ENCODE measurements at places on chromosomes 2 and 18.

- no peak for DNase-seq
Measured at GRCh38 chr2:238091436-238092060, 8.6 kb upstream of the ESPNL start.

GRCh38 chr2:111897924-111898702, at the start of gene MERTK:
Gene MERTK (plus strand): TSS chr2:111898607. CDS start chr2:111898736, 129 bp downstream.
- DNase-seq: peak; percentile 36

GRCh38 chr2:71551631-71551915, 98.2 kb downstream of the DYSF start:
- DNase-seq: no peak

DNA sequence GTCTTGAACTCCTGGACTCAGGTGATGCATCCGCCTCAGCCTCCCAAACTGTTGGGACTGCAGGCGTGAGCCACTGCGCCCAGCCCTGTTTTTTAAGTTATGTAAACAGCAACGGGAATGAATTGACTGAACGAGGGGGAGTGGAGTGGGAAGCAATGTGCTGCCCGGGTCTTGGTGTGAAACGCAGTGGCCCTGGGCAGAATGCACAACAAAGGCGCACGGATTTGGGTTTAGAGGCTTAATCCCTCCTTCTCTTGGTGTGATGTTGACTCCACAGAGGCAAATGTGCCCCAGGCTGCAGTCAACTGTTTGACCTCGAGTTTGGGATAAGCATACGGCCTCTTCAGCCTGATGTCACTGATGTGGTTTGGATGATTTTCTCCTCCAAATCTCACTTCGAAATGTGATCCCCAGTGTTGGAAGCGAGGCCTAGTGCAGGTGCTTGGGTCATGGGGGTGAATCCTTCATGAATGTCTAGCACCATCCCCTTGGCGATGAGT, 97.4 kb downstream of the AGAP1 start:
- DNase-seq: no peak

GRCh38 chr2:62524293-62524941, 18.4 kb upstream of the TMEM17 start:
- DNase-seq: no peak

GRCh38 chr2:96164459-96165184, 19.4 kb upstream of the DUSP2 start:
- peak; percentile 65 for DNase-seq

DNA sequence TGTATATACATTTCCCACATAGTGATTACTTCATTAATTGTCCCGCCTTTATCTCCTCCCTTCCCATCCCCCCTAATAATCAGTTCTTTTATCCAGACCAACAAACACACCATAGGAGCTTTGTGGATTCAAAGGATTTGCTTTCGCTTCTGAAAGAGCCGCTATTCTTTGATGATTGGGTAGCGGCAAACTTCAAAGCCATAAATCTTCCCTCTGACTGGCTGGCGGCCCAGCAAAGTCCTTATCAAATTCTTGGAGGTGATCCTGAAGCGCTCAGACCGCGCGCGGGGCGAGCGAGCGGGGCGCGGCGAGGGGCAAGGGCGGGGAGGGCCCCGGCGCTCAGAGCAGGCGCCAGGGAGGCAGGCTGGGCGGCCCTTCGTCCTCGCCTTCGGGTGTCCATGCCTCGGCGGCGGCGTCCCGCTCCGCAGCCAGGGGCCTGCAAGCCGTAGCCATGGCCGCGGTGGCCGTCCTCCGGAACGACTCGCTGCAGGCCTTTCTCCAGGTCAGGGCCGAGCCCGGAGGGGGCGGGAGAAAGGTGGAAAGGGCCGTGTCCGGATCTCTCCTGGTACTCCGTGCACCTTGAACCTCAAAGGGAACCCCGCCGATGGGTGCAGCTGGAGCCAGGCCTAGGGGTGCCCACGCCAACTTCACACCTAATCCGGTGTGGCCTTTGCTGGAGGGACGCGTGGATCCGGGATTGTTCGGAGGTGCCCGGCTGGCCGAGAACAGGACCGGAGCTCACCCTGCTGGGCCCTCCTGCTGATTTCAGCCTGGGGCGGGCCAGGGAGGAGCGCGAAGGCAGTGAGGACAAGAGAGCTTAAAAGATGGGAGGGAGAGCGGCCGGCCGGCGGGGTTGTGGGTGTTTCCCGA, at the start of gene SP5:
SP5 (plus strand) TSS at position 276 of the 870 bp plus-strand sequence; CDS start at position 452, 176 bp downstream.
- DNase-seq: no peak

DNA sequence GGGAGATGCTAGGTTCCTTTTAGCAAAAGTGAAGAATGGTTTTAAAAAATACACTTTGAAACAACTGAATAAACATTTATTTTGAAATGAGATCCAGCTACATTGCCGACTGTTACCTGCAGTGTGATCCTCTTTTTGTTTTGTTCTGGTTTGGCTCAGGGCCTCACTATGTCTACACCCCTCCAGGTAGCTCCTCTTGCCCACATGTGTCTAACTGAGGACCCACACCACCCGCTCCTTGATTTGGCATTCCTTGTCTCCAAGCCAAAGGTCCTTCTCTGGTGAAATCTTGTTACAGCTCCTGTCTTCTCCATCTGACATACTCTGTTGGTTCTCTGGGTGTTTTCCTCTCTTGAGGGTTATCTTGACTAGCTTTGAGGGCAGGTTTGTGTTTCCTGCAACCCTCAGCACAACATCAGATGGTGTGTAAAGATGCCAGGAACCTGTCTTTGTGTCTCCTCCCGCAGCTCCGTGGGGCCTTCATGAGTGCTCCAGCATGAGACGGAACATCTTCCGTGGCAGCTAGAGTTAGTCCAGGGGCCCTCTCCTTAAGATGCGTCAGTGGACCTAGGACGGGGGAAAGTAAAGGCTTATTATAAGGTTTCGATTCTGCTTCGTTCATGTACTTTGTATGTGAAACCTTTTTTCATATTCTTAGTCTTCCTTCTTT, 32.1 kb downstream of the MAP4K4 start:
- no peak for DNase-seq

DNA sequence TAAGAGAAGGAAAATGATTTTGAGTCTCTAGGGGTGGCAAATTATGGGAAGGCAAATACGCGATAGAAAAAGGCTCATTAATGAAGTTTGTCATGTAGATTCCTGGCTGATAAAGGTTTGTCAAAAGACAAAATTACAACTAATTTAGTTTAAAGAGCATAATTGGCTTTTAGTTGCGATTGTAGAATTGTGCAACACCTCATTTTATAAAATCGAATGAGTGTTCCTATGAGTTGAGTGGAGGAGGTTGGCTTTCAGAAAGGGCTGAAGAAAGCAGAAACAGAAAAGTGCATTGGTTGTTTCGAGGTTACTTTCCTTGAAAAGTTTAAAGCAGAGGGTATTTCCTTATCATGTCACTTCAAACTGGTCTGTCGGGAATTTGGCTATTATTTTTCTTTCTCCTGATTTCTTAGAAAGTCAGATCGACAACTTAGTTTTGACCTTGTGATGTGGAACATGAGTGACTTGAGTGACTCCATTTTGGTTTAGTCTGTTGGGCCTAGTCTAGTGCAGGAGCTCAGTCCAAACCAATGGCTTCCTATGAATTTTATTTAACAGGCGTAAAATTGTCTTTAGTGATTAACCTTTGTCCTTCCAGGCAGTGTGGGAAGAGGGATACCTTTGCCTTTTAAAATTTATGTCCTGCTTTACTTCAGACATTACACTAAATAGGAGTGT, 2.2 kb upstream of the PCYOX1 start:
- no peak for DNase-seq

GRCh38 chr2:199679883-199680282, 171.1 kb downstream of the FTCDNL1 start:
- DNase-seq: no peak

DNA sequence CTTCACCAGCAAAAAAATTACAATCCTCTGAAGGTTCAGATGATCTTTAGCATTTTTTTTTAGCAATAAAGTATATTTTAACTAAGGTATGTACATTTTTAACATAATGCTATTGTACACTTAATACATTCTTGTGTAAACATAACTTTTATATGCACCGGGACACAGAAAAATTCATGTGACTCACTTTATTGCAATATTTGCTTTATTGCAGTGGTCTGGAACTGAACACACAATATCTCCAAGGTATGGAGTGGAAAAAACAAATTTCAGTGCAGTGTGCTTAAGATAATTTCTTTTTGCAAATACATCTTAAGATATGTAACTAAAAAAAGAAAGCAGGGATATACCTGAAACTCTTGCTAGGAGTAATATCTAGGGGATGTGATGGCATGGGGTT, 5.1 kb upstream of the TWSG1 start:
- DNase-seq: no peak

GRCh38 chr2:204027091-204027490, 90.5 kb downstream of the ICOS start:
- no peak for DNase-seq

GRCh38 chr2:157470321-157470720, 26.4 kb upstream of the CYTIP start:
- no peak for DNase-seq

GRCh38 chr2:206981739-206982340, 42.5 kb downstream of the CPO start:
- DNase-seq: peak; percentile 28

GRCh38 chr18:74204526-74205152, 56.3 kb downstream of the TIMM21 start:
- no peak for DNase-seq
